ENCODE measurements at places on chromosomes 7 and 10. TPM values are rescaled to one million over a fixed set of nuclear protein-coding genes. Genes with fewer than 3 reads are reported as not detected.
A peak's percentile ranks its signal among the peaks of the same experiment; 100 is the strongest.

Gene CYP26A1
- total RNA-seq: not detected

Gene GNG11
- total RNA-seq: 23.7 TPM

Gene SEMA3D
- total RNA-seq: 3.8 TPM

DNA sequence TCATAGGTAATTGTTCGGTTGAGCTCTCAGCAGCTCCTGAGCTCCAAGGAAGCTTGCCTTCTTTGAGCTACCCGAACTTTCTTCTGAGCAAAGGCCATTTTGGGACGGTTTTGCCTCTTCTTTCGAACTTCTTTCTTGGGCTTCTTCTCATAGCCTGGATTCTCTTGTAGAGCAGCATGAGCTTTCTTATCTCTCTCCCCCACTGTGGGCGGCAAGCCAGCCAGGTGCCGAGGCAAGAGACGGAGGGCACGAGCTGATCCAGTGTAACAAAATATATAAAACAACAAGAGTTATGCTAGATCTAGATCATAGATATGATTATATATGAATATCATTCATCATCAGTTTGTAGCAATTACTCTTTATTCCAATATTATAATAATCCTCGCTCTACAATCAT is 16.5 kb upstream of the KNDC1 start:
- no peaks in the 10 kb centered on the region for H3K4me1 ChIP-seq
- H3K36me3 ChIP-seq: no peaks in the 10 kb centered on the region
- no peaks in the 10 kb centered on the region for H3K27me3 ChIP-seq
- DNase-seq: no peak
- H3K4me3 ChIP-seq: no peak overlapping the region

DNA sequence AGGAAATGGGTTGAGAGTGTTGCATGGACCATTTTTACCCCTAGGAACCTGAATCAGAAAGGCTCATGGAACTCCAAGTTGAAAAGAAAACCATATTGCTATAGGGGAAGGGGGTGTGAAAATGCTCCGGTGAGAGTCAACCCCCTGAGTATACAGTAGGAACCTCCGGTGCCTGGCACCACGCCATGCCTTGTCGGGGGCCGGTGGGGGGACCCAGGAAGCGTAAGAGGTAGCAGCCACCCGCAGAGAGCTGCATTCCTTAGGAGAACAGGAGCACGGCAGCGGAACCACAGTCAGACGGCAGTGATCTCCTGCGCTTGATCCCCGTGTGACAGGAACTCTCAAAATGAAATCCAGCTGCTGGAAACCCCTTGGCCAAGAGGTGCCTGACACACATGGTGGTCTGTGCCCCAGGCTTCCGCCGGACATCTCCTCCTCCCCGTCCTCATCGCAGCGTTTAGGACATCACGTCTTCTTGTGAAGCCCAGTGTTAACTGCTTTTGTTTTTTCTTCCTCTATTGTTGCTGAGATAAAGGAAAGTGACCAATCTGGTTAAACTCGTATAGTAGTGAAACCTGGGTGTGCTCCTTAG is 186.8 kb downstream of the CELF2 start:
- H3K27ac ChIP-seq: no peak overlapping the region
- H3K27me3 ChIP-seq: no peaks in the 10 kb centered on the region
- H3K4me3 ChIP-seq: no peak overlapping the region
- peaks cover 13% of the 10 kb centered on the region for H3K4me1 ChIP-seq
- DNase-seq: no peak

DNA sequence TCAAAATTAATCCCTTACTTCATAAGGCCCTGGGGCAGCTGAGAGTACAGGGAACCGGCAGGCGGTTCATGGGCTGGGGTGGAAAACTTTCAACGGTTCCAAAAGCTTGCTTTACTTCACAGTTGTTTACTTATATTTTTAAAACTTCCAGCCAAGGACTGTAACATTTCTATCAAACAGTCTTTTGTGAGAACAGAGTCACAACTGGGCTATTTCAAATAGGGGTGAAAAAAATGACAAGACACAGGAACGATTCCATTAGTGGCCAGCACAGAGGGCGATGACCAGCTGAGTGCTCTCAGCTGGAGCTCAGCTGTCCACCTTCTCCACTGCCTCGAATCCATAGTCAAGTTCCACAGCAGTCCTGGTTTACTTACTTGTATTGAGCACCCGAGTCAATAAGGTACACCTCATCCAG is 48.2 kb downstream of the XPNPEP1 start:
- no peaks in the 10 kb centered on the region for H3K27me3 ChIP-seq
- H3K4me1 ChIP-seq: peaks cover 30% of the 10 kb centered on the region
- peak; percentile 73 for DNase-seq
- no peak overlapping the region for H3K4me3 ChIP-seq

GRCh38 chr7:156759143-156759542 is 118.6 kb downstream of the RNF32 start:
- no peaks in the 10 kb centered on the region for H3K36me3 ChIP-seq
- DNase-seq: no peak
- H3K4me1 ChIP-seq: no peaks in the 10 kb centered on the region

GRCh38 chr10:111511751-111512150 is 434.9 kb downstream of the ADRA2A start:
- H3K27ac ChIP-seq: no peak overlapping the region
- H3K27me3 ChIP-seq: no peaks in the 10 kb centered on the region
- no peaks in the 10 kb centered on the region for H3K36me3 ChIP-seq
- H3K4me3 ChIP-seq: no peak overlapping the region
- H3K4me1 ChIP-seq: no peaks in the 10 kb centered on the region

GRCh38 chr10:11104772-11105675 is 87.4 kb downstream of the CELF2 start:
- H3K4me3 ChIP-seq: no peak overlapping the region
- DNase-seq: no peak
- no peaks in the 10 kb centered on the region for H3K4me1 ChIP-seq
- no peaks in the 10 kb centered on the region for H3K36me3 ChIP-seq
- no peak overlapping the region for H3K27ac ChIP-seq
- no peaks in the 10 kb centered on the region for H3K27me3 ChIP-seq

Measured in sigmoid colon (tissue), 7 donors.